ENCODE measurements at places on chromosomes 5 and 9.

GRCh38 chr5:128522336-128522735 lies 15.7 kb downstream of the FBN2 start:
- DNase-seq = no peak

GRCh38 chr5:117475919-117476318 lies 901.3 kb upstream of the SEMA6A start:
- no peak for DNase-seq

GRCh38 chr9:137293094-137293481 lies 9.0 kb downstream of the NRARP start:
- DNase-seq = no peak

DNA sequence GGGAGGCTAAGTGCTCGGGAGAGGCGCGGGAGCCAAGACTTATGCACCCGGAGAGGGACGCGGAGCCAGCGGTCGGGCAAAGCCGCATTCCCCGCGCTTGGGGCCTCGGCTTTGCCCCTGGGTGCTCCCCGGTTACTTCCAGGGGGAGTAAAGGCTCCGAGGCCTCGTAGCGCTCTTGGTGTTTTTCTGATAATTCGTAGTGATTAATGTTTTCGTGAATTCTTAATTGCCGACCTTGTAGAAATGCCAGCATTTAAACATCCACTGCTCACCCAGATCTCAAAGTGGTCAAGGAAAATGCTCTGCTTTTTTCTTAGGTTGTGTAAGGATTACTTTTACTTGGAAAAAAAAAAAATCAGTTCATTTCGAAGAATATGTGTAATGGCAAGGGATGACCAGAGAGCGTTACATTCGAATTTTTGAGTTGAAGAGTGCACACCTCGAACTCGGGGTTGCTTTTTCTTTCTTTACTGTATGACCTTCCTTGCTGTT lies 654 bp upstream of the TUT7 start:
- DNase-seq = no peak

DNA sequence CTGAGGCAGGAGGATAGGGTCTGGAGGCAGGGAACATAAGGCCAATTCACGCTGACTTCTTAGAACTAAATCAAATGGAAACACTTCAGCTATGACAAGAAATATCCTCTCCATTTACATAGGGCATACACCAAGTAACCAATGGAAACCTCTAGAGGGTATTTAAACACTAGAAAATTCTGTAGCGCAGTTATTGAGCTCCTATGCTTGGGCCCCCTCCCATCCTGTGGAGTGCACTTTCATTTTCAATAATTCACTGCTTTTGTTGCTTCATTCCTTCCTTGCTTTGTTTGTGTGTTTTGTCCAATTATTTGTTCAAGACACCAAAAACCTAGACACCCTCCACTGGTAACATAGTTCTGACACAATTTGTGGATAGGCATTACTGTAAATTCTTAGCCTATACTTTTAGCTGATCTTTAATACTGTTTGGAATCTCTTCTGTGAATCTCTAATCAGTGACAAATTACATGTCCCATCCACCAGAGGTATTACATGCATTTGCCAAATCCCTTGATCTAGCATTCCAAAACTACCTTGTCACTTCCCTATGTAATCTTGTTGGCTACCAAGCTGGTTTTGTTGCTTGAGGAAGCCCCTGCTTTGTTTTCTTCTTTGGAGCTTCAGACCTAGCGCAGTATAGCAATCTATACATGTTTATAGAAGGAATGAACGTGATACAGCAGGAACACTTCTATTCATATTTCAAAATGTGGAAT lies 61.6 kb downstream of the ST8SIA4 start:
- DNase-seq = no peak

- no peak for DNase-seq
Observed at GRCh38 chr9:113409883-113410206, 630 bp downstream of the POLE3 start.

DNA sequence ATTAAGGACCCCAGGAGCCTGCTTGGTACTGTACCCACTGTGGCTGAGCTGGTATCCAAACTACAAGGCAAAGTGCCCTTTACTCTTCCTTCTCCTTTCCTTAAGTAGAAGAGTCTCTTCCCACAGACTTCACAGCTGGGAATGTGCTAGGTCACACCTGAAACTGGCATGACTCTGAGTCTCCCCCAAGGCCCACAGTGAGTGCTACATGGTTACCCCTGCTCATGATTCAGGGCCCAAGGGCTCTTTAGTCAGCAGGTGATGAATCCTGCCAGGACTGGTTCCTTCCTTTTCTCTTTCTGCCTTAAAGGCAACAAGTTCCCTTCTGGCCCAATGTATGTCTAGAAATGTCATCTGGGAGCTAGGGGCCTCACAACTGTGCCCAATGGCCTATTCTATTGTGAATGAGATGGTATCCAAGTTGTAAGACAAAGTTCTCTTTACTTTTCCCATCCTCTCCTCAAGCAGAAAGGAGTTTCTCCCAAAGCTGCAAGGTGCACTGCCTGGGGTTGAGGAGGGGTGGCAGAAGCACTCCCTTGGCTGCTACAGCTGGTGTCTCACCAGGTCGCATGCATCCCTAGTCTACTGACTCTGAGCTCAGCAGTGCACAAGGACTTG lies 134.4 kb downstream of the TMEM38B start:
- DNase-seq = no peak

GRCh38 chr9:75146229-75146628 lies 57.9 kb downstream of the OSTF1 start:
- no peak for DNase-seq

DNA sequence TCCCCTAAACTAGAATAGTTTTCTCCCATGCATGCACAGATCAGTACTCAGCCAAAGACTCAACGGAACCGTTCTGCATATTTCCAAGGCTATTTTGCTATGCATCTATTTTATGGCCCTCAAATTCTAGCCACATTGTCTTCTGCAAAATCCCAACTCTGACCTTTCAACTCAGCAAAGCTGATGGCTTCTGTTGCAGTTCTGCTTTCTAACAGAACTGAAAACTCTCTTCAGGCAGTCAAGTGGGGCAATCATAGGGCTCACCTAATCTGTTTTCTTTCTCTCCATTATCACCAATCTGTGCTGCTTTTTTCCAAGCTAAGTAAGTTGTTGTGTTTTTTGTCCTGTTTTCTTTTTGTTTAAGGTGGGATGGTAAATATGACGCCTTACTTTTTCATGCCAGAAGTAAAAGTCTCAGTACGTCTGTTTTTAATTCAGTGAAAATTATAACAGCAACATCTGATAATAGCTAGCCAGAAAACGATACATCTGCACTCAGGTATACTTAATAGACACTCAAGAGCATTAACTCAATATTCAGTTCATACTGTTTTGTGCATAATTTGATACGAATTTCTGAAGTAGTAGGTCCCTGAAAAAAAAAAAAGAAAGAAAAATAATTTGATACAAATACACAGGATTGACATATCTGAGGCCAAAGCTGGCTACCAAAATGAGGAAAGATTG lies 454.3 kb downstream of the TLE1 start:
- no peak for DNase-seq

DNA sequence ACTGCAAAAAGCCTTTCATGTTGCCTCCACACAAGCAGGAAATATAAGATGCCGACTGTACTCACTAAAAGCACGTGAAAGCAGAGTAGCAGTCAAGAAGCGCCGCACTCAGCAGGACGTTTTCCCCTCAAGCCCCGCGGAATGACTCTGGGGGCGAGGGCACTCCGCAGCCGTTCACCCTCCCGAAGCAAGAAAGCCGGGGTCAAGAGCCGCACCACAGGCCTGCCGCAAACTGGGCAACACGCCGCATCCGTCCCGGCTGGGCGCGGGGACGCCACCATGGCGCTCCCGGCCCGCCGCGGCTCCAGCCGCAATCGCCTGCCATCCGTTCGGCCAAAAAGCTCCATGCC lies 364 bp downstream of the RPS6 start:
- no peak for DNase-seq

DNA sequence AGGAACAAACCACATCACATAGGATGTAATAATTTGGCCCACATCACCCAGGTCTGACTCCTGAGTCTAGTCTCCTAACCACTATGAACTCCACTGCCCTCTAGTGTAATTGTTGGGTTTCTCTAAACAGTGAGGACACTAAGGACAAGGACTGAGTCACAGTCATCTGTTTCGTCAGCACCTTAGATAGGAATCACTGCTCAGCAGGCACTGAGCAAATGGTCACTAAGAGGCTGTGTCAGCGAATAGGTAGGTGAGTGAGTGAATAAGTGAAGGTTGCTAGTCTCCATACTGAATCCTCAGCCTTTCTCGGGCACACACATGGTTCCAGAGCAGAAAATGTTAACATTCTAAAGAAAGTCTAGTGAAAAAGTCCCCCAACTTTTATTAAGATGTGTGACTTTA lies 278.6 kb downstream of the SPOCK1 start:
- DNase-seq = peak; percentile 23

GRCh38 chr5:116023619-116024018 lies 8.7 kb upstream of the ARL14EPL start:
- no peak for DNase-seq

DNA sequence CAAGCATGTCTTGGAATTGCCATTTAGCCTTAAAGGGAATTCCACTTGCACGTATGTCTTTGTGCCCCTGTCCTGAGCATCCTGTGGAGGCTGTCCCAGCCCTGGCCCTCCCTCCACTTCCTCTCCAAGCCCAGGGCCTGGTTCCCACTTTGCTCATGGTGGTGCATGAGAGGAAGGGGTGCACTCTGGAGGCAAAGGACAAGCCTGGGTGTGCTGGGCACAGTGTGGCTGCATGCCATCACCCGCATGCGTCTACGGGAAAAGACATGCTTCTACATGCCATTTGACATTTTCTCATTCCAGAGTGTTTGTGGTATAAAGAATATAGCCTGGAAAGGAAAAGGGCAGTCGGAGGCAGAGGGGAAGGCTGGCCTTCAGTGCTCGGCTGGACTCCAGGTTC lies 7.2 kb upstream of the IRX2 start:
- no peak for DNase-seq

GRCh38 chr5:136213919-136214493 lies 21.0 kb upstream of the SMIM32 start:
- DNase-seq = no peak

- no peak for DNase-seq
Observed at GRCh38 chr5:172744123-172745104, 26.6 kb downstream of the DUSP1 start.

Measured in NCI-H446 treated with DMSO at 0.1 percent for 48 hours (cell line).